Islet precursor cell (in vitro differentiated cells): ENCODE measurements at places on chromosomes 16 and 17.

DNA sequence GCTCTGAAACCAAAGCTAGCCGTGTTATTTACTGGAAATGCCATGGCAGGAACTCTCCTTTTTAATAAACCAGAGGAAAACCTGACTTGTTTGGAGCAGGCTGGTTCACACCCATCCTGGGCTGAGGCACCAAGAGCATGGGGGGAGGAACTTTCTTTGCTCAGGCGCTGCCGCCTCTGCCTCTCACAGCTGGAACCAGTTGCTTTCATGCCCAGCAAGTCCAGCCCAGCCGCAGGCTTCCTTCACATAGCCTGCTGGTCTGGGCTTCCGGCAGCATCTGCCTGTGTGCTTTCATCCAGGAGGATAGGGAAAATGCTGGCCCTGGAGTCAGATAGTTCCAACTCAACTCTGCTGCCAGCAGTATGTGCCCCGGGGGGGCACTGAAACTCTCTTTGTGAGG is 88.1 kb upstream of the ASIC2 start:
- DNase-seq: peak; percentile 69

GRCh38 chr17:8857919-8858318 is 9.6 kb downstream of the PIK3R6 start:
- peak; percentile 68 for DNase-seq

GRCh38 chr17:12386225-12386624 is 279.5 kb upstream of the MYOCD start:
- no peak for DNase-seq

DNA sequence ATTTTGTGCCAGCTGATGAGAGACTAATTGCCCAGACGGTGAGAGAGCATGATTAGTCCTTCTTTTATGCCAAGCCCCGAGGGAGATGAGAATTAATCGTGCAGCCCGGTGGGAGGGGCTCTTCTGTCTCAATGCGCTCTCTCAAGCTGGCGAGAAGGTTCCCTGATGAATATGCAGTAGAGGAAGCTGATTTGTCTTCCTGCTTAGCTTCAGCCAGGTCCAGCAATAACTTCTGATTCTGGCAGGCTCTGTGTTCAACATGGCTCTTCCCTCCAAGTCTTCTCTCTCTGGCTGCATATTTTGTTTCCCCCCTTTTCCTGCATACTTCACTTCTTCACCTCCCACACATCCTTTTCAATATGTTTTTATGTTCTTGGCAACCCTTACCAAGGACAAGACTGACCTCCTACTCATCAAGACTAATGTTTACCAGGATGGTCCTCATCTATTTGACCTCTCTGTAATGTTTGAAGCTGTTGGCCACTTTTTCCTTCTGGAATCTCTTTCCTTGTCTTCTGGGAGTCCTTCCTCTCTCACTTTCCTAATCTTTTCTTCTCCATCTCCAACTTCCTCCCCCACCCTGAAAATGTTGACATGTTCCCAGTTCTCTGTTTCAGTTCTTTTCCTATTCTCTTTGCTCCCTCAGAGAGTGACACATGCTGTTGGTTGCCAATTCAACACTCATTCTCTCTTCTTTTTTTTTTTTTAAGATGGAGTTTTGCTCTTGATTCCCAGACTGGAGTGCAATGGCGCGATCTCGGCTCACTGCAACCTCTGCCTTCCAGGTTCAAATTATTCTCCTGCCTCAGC is 33.1 kb downstream of the ARL4D start:
- DNase-seq: no peak

DNA sequence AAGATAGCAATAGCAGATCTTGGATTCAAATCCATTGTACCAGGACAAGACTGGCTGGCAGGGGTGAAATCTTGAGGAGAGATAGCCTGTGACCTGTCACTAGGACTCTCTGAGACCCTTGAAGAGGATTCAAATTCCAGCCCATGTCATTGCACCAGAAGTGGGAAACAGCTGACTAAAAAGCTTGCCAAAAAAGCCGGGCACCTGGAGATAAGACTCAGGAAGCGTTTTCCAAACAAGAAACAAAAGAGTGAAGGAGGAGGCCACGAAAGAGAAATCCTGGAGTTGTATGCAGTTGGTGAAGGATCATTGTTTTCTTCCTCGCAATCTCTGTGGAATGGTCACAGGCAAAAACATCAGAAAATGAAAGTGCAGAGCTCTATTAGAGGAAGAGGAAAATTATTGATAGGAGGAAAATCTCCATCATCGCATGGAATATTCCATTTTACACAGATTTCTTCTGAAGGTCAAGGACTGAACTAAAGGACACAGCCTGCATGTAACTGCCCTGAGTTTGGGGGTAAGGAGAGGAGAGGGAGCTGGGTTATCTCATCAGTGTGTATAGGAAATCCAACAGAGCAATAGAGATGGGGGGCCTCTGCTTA is 9.0 kb upstream of the WSB1 start:
- no peak for DNase-seq

DNA sequence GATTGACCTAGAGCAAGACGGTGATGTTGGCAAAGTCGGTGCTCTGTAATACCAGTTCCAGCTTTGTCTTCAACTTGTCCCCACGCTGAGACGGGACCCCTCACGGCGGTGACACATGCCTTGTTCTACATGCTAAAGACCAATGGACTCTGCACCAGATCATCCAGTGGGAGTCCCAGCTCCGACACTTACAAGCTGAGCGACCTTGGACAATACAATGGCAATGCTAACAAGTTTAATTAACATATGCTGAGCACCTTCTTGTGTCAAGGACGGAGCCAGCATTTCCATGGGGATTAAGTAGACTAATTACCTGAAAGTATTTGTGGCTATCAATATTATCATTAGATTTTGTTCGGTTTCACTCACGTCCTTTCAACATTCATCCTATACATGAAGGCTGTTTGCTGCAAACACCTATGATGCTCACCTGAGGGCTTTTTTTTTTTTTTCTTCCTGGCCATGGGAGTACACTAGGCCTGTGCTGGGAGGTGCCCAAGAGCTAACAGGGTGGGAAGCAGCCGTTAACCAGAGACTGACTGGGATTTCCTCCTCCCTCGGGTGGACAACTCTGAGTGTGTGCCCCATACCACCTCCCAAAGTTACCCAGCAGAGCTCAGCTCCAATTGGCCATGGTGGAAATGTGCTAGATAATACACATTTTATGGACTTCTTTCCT is 308.6 kb upstream of the ZFHX3 start:
- no peak for DNase-seq

DNA sequence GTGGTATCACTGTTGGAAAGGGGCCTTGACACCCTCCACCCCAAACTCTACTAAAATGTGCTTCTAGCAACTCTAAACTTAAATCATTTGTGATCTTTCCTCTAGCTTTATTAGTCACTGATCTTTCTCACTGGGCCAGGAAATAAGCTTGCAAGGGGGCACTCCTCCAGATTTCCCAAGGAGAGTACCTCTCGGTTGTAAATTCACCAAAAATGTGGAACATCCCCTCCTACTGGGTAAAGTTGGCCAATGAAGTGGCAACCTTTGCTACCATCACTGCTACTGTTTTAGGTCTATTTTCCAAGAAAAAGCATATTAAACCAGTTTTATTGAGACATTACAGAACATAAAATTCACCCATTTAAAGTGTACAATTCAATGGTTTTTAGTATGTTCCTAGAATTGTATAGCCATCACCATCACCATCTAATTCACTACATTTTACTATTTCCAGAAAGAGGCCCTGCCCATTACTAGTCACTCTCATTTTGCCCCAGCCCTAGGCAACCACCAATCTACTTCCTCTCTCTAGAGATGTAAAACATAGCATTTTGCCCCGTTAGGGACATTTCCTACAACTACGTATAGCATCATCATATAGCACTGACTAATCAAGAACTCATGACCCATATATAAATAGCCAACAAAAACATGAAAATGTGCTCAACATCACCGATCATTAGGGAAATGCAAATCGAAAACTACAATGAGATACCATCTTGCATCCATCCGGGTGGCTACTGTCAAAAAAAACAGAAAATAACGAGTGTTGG is 44.6 kb upstream of the ADCY9 start:
- no peak for DNase-seq

DNA sequence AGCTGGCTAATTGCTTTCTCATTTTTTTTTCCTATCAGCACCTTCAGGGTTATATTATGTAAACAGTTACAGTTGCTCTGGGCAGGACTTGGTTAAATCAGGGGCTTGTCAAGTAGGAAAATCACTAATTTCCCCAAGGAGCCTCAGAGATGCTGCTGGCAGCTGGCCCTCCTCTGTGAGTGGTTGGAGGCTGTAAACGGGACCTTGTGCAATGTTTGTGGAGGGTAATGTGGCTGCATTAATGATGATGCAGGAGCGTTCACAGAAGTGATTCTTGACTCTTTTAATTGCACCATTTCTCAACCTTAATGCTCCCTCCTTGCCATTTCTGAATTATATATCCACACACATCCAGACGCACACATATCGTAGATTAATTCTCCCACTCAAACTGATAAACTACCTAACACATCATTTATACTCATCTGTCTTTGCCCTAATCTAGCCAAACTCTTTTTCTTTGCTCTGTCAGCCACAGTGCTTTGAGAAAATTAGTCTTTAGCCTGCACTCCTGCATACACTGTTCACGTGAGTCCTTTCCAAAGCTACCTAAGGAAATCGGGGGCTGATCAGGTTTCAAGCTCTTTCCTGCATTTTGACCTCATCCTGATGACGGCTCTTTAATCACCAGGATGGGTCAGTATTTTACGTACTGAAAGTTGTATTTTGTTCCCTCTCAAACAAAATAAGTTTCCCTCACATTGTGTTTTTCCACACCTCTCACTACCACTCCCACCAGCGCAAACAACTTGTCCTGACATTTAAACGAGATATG is 154.4 kb upstream of the PIRT start:
- no peak for DNase-seq

DNA sequence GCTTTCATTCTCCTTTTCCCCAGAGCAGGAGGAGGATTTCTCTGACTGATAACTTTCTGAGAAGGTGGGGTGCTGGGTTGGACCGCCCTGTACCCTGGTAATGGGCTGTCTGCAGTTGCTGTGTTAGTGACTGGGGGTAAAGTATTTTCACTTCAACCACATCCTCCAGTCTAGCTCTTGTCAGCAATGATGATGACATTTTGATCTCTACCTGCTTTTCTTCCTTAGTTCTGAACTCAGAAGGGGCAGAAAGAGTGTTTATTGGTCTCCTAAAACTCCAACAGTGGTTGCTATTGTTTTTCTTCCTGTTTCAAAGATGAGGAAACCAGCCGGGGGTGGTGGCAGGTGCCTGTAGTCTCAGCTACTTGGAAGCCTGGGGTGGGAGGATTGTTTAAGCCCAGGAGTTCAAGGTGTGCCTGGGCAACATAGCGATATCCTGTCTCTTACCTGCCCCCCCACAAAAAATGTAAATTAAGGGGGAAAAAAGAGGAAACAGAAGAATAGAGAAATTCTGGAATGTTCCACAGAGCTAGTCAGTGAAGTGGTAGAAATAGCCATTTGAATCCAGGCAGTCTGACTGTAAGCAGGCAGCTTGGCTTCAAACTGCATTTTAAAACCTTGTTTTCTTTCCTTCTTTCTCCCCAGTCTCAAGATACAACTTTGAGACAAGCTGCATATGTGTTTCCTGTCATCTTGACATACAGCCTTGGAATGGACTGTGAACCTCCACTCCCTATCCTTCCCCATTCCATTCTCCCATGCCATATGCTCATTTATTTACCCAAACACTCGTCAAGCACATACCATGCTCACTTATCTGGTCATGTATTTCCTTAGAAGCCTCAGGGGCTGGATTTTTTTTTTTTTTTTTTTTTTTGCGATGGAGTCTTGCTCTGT is 3.3 kb upstream of the N4BP1 start:
- DNase-seq: no peak

DNA sequence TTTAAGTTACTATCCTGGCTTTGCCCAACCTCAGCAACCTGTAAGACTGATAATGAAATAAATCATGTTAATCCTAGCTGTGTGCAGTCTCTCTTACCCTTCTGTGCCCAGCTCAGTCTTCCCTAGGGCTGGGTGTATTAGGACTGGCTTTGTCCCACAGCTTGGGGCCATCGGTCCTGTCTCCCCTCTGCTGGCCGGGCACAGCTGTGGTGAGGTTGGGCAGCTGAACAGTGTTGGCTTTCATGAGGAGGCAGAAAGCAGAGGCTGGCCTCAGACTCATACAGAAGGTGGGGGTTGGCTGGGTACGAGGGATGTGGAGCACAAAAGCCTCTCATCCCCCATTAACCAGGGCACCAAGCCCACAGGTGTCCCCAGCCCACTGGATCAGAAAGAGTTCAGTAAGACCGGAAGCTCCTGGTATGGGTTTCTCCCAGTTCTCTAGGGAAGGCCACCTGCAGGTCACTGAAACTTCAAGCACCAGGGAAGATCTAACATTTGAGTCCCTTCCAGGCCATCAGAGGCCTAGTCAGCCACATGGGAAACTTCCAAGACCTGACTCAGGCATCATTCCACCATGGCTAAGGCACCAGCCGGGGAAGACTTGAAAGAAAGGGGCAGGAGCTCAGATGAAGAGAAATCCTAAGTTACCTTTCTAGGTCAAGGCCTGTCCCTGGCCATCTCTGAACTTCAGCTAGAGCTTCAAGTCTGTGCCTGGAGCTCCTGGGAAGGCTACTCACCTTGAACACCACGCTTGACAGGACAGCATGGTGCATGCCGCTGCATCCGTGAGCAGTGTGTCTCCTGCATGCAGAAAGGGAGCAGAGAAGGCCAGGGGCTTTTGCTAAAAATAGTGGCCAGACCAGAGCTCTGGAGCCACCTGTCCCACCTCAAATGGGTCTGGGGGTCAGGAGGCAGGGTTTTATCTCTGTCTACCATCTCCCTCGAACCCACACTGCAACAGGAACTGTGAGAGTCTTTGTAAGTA is 8.8 kb downstream of the CNP start:
- DNase-seq: no peak

DNA sequence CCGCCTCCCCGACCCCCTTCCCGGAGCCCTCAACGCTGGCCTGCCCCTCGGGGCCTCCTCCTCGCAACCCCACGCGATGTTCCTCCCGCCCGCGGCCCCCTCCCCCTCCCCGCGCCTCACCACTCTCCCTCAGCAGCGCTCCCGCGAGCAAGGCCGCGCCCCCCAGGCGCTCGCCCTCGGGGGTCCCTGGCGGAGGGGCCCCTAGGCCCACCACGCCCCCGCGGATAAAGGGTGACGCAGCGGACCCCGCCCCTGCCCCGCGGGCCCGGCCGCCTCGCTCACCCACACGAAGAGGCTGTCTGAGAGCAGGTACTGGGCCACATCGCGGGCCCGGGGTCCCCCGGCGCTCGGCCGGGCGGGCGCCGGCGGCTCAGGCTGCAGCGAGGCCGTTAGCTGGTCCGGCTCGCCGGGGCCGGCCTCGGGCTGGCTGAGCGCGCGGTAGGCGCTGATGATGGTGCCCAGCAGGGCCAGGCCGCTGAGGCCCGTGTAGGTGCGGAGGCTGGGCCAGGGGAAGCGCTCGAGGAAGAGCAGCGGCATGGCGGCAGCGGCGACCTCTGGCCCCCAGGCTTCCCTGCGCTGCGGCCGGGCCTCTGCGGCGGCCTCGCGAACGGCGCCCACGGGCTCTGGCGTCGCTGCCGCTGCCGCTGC is 430 bp downstream of the AMFR start:
- DNase-seq: peak; percentile 69

DNA sequence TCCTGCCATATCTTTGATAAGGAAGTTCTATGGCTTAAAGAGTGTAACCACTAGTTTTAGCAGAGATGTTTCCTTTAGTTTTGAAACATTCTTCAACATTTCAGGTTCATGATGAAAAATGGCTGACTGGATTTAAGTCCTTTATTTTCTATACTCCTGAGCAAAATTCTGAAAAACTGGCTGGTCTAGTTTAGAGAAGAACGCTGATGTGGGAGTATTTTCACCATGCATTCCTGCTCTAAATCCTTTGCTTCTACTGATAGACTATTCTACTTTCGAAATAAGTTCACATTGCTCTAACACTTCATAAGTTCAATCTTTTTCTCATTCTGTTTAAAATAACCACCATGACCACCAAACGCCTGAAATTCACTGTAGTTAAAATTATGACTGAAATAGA is 281.9 kb downstream of the FTO start:
- no peak for DNase-seq

- DNase-seq: no peak
Measured at GRCh38 chr16:50038756-50039529, 13.9 kb downstream of the CNEP1R1 start.
